Esophagus muscularis mucosa (tissue), 4 donors: ENCODE measurements at places on chromosomes 2 and 18. TPM values are rescaled to one million over a fixed set of nuclear protein-coding genes. Genes with fewer than 3 reads are reported as not detected.

The CYTIP gene
- 3.6 TPM for total RNA-seq

The TMEM37 gene
- total RNA-seq = 1.7 TPM

The CIB4 gene
- not detected for total RNA-seq

The HTR2B gene
- 46.4 TPM for total RNA-seq

The OTX1 gene
- total RNA-seq = not detected

The YWHAQ gene
- total RNA-seq = 228 TPM

DNA sequence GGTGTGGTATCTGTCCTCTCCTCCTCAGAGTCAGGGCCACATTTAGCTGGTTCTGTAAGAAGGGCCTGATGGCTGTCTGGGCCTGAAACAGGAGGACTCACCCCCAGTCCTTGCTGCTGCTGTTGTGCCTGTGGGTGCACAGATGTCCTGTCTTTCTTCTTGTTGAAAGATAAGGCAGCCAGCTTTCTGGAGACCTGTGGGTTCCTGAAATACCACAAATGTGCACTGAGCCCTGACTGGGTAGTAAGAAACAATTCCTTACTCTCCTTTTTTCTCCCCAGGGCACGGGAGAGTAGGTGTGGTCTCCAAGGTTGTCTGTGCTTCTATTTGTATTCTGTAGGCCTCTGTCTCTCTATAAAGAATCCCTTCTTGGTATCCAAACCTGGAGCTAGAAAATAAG is 96.2 kb upstream of the DLX2 start:
- DNase-seq = no peak

GRCh38 chr18:10951631-10952544 is 197.5 kb downstream of the PIEZO2 start:
- DNase-seq = no peak

- no peak for DNase-seq
Observed at GRCh38 chr18:63073481-63073880, 246.1 kb downstream of the BCL2 start.

DNA sequence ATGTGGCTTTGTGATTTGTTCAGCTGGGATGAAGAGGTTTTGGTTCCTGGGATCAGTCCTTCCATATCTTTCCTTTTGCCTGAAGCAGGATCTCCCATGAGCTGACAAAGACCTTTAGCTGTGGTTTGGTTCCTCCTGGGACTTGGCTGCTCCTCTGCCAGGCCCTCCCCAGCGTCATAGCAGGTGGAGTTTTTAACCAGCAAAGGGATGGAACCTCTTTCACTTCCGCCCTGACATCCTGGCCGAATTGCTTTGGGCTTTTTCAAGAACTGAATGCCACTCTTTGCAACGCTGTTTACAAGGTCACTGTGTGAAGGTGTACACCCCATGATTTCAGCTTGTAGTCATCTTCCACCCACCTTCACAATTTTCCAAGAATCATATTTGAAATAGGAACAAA is 390 bp downstream of the PCARE start:
- DNase-seq = no peak

DNA sequence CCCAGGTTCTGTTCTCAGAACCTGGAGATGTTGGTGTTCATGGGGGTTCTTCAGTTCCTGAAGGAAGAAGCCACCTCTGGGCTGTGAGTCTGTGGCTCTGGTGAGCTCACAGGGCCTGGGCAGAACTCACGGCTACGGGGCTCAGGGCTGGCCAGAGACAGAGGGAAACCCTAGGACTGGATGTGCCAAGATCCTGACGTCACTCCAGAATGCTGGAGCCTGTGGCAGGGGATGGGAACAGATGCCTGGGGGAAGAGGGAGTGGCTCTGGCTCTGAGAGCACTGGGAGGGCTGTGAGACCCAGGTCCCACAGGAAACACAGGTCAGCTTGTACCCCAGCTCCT is at the start of gene OTOF:
Gene OTOF, minus strand, starts transcription at position 214 of the 343 bp plus-strand sequence.
- DNase-seq = no peak

GRCh38 chr2:97858442-97858841 is 137.3 kb downstream of the TMEM131 start:
- DNase-seq = no peak

- no peak for DNase-seq
Observed at GRCh38 chr2:150824118-150824517, 336.7 kb upstream of the RND3 start.

- no peak for DNase-seq
Observed at GRCh38 chr2:218089259-218089658, 20.2 kb downstream of the RUFY4 start.

- no peak for DNase-seq
Observed at GRCh38 chr2:68925295-68925896, 27.3 kb downstream of the GKN2 start.

GRCh38 chr2:135637456-135638087 is 104.1 kb upstream of the UBXN4 start:
- no peak for DNase-seq

GRCh38 chr2:43218155-43218701 is 8.2 kb downstream of the ZFP36L2 start:
- no peak for DNase-seq

DNA sequence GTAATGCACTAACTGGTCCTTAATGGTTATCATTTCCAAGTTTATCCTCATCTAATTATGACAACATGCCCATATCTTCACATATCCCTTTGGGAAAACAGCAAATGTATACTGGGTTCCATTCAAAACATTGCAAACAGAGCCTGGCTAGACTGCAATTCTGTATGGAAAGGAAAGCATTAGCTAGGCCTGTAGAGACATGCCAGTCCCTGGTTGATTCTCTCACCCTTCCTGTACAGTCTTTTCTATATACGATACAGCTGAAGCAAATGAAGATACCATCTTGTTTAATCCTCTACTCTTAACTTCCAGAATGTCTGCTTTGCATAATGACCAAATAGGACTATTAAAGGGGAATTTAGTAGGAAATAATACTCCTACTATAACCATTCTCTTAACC is 294.4 kb upstream of the MC4R start:
- no peak for DNase-seq

- no peak for DNase-seq
Observed at GRCh38 chr18:31030574-31031278, 11.8 kb downstream of the DSC3 start.
